ENCODE measurements at places on chromosomes 13 and 19.

DNA sequence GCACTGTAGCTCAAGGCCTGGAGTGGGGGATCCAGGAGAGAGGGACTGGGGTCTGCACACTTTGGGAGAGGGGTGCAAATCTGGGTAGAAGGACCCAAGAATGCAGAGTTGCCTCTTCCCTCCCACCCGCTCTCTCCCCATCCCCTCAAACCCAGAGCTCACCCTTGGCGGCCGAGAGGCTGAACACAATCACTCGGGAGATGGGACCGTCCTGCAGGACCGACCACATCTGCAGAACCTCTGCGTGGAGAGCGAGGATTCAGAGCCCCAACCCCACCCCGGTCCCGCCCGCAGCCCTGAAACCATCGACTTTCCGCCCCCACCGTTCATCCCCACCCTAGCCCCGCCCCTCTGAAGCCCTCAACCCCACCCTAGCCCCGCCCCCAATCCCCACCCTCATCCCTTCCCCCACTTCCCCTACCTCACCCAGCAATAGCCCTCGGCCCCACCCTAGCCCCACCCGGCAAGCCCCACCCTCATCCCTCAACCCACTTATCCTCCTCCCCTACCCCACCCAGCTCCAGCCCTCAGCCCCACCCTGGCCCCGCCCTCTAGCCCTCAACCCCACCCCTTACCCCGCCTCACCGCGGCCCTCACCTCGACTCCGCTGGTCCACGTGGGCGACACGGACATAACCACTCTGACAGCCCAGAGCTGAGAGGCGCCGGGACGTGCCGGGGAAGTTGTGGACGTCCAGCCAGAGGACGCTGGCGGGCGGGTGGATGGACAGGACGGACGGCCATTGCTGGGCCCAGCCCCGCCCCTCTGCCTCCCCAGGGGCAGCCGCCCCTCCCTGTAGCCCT is 4.1 kb downstream of the KPTN start:
- DNase-seq: no peak

GRCh38 chr19:39253374-39254149 is 4.9 kb upstream of the IFNL4 start:
- DNase-seq: no peak

DNA sequence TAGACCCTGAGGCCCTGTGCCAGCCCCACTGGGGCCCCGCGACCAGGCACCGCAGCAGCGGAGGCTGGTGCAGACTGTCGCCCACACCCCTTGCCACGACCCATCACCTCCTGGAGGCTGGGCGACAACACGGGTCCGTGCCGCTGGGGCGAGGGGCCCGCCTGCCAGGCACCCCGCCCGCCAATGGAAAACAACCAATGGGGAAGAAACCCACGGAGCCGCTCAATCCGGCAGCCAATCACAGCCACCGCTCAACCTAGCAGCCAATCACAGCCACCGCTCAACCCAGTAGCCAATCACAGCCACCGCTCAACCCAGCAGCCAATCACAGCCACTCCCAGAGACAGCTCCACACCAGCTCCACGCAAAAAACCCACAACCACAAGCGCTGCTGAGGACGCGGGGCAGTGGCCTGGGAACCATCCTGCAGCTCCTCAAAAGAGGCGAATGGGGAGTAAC is 29.7 kb downstream of the GPX4 start:
- DNase-seq: no peak

DNA sequence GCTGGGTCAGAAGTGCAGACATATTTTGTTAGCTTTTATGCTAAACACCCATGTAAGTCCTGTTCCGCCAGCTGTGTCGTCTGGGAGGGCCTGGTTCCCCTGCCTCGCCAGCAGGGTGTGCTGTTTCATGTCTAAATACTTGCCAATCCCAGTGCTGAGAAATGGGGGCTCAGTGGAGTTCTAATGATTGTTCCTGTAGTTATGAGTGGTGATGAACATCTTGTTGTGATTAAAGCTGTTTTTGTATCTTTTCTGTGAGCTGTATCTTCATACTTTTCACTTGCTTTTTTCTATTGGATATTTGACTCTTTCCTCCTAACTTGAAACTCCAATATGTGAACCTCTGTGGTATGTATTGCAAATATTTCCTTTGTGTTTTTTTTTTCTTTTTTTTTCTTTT is 32.7 kb downstream of the KDM4B start:
- no peak for DNase-seq

- DNase-seq: no peak
Measured at GRCh38 chr19:48405850-48406249, 12.4 kb downstream of the GRIN2D start.

DNA sequence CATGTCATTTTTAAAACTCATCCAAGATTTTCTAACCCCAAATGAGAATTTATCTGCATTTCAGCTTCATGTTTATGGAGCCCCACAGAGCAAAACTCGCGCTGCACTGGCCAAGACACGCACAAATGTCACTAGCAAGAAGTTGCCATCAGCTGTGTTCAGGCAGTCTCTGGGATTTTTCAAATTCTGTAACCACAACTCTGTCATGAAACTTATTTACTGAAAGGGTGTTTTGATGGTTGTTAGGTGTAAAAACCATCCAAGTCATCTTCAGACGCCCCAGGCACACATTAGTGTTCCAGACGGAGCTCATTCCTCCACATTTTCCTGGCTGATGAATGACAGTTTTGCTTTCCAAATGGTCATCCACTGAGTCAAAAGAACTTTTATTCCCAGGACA is 63.4 kb downstream of the SLC7A1 start:
- DNase-seq: no peak

GRCh38 chr13:51998723-51999509 is 12.3 kb downstream of the ATP7B start:
- DNase-seq: no peak

GRCh38 chr19:55530996-55531395 is 5.9 kb downstream of the SBK2 start:
- DNase-seq: no peak

GRCh38 chr19:6376512-6377190 is 918 bp upstream of the PSPN start:
- no peak for DNase-seq

DNA sequence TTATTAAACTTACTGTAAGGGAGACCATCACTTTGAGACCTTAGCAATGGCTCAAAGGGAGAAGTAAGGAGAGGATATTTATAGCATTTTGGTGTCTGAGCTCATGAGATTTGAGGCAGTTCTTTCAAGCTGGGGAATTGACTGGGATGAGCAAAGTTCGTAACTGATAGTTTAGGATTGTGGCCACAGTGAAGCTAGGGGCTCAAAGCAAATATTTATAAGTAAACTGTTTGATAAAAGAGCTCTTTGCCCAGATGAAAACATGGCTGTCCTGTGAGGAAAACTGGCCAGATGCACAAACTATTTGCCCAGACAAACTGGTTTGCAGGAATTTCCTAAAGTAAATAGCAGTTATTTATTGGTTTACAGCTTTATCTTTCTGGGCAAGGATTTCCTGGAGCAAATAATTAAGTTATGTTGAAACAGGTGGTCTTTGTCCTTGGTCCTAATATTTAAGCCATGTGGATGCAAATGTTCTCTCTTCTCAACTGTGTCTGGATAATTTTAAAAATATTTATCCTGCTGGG is 59.7 kb upstream of the TMTC4 start:
- no peak for DNase-seq

DNA sequence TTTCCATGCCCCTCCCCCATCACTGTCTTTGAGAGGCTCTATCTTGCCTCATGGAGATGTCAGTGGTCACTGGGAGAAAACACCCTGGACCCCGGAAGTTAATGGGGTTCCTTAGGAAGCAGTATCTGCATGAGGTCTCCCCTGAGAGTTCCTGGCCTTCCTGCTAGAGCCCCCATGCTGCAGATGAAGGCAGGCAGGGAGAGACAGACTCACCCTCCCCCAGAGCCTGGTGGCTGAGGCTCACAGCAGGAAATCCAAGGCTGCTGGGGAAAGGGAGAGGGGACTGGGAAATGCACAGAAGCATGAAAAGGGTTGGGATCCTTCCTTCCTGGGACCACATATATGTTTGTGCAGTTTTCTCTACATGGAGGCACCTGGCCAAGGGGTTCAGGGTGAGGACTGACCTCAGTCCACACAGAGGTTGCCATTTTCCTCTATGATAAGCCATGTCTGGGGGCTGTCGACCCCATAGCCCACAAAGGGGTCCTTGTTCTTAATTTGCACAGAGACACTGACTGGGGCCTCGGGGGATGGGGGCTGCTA is 95.4 kb downstream of the RNASEH2B start:
- DNase-seq: no peak

All from NCI-H2029 (cell line).